Hippocampal formation (tissue), 2 donors: ENCODE measurements at places on chromosomes 11 and 22.

DNA sequence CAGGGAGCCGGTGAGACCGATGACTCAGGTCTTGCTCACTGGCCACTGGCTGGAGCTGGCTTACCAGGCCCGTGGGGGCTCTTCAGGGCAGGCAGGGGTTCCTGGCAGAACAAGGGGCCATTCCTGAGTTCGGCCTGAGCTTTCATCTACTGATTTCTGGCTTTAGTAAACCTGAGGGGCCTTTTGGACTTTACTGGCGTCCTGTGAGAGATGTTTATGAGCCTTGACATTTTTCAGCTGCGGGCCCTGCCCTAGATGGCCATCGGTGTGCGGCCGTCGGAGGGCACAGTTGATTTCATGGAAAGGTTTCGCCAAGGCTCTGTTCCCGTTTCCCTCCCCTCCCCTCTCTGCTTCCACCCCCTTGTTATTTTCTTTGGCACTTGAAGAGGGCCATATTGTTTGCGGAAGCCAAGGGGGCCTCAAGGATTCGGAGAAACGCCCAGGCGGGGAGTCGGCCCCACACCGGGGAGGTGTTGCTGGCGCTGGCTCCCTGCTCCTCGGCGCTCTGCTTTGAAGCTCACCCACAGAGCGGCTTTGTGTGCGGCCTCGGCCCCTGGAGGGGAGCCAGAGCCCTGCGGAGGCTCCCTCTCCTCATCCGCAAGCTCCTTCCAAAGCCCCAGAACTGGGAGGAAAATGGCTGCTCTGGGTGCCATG lies 17.7 kb downstream of the ELF5 start:
- no peak for DNase-seq

DNA sequence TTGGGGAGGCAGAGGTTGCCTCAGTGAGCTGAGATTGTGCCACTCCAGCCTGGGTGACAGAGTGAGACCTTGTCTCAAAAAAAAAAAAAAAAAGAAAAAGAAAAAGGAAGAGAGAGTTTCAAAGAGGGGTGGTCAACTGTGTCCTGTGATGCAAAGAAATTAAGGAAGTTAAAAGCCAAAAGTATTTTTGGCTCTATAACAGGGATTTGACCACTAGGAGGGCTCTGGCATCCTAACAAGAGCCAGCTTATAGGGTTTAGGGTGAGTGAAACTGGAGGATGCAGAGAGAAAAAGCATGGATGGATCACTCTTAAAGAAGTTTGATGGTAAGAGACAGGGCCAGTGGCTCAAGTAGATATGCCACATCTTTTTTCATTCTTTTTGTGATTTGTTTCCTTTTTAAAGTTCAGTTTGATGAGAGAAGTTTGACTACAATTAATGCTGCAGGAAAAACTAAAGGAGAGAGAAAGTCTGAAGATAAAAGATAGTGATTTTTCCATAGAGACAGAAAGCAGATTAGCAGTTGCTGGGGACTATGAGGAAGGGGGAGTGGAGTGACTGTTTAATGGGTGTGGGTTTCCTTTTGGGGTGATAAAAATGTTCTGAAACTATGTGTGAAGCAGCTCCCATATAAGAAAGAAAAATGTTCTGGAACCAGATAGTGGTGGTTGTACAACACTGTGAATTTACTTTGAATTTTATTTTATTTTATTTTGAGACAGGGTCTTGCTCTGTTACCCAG lies 11.1 kb upstream of the MICAL2 start:
- no peak for DNase-seq

- DNase-seq = no peak
These were observed 5.7 kb downstream of the SYT13 start for GRCh38 chr11:45280449-45280848.

GRCh38 chr11:19789835-19790710 lies 77.4 kb downstream of the NAV2 start:
- DNase-seq = no peak

- DNase-seq = no peak
These were observed 11.8 kb downstream of the HIKESHI start for GRCh38 chr11:86313793-86314192.

- no peak for DNase-seq
These were observed 476 bp upstream of the BARX2 start for GRCh38 chr11:129374993-129375750.

GRCh38 chr22:32695451-32695891 lies 106.0 kb upstream of the TIMP3 start:
- no peak for DNase-seq

- DNase-seq = no peak
These were observed 31.9 kb upstream of the ATXN10 start for GRCh38 chr22:45639747-45640102.

- no peak for DNase-seq
These were observed 13.9 kb downstream of the ZBED4 start for GRCh38 chr22:49867303-49868265.

- DNase-seq = peak; percentile 62
These were observed 199.9 kb downstream of the MAML2 start for GRCh38 chr11:96143041-96143521.

- no peak for DNase-seq
These were observed 570.7 kb downstream of the JRKL start for GRCh38 chr11:96960476-96960875.

DNA sequence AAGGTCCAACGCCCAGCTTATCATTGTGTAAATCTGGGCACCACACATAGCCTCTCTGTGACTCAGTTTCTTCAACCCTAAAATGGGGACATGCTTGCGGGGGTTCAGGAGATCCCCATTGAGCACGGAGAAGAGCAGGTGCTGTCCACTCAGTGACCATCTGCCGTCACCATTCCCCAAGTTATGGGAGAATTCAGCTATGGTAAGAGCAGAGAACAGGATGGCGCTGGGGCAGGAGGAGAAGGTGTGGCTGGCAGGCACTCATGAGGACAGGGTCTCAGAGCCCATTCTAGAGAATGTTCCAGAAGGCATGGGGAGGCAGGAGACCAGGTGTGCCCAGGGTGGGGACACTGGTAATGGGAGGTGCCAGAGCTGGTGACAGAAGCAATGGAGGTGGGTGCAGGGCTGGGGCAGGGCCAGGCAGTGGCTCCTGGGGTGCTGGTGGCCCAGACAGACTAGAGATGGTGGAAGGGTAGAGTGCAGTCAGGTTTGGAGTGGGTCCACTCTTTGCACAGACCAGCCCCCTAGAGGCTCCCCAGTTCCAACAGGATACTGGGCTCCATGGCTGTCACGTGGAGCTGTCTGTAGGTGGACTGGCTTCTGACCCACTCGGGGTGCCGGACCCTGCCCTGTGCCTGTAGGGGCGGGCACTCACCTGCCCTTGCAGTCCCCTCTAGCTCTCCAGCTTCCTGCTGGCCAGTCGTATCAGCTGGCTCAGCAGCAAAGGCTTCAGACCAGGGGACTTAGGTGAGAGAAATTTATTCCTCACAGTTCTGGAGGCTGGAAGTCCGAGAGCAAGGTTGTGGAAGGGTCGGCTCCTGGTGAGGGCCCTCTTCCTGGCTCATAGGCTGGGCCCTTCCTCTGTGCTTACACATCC lies 84.7 kb downstream of the CDKN1C start:
- DNase-seq = no peak

GRCh38 chr22:50259302-50259701 lies 2.2 kb downstream of the MAPK12 start:
- no peak for DNase-seq
